Activated effector memory CD4-positive, alpha-beta T cell treated with anti-CD3 and anti-CD28 coated beads, Interleukin-2, amount 50 U/mL, for 16 hours (primary cell): ENCODE measurements at places on chromosomes 5 and 9.

- no peak for DNase-seq
Measured at GRCh38 chr9:131257266-131258025, 18.9 kb downstream of the FAM78A start.

DNA sequence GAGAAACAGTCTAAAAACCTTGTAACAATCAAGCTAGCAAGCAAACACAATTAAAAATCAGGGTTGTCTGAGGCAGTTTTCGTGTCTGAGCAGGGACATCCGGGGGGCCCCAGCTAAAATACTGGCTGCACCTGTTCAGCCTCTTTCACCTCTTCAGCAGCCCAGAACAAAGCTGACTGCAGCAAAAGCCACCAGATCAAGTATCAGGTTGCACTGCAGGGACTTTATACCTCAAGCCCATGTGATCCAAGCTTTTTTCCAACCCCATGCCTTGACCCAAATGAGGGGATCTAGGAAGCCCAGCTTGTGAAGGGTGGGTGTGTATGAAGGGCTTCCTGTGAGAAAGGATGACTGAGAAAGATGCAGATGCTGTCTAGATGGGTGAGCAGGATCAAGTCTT, 133.4 kb downstream of the SEMA6A start:
- no peak for DNase-seq

DNA sequence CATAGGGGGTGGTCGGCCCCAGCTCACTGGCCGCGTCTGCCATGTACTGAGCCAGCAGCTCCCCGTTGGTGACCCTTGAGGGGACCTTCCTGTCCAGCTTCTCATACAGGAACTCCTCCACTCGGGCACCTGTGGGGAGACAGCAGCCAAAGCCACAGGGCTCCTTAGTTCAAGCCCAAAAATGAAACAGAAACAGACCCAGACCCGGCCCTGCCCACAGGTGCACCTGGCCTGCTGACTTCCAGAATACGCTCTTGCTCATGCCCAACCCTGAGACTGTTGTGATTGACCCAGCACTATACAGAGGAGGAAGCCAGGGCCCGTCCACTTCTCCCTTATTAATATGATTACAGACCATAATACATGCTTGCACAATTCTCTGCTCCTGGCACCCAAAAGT, 7.0 kb downstream of the SH3GLB2 start:
- no peak for DNase-seq

DNA sequence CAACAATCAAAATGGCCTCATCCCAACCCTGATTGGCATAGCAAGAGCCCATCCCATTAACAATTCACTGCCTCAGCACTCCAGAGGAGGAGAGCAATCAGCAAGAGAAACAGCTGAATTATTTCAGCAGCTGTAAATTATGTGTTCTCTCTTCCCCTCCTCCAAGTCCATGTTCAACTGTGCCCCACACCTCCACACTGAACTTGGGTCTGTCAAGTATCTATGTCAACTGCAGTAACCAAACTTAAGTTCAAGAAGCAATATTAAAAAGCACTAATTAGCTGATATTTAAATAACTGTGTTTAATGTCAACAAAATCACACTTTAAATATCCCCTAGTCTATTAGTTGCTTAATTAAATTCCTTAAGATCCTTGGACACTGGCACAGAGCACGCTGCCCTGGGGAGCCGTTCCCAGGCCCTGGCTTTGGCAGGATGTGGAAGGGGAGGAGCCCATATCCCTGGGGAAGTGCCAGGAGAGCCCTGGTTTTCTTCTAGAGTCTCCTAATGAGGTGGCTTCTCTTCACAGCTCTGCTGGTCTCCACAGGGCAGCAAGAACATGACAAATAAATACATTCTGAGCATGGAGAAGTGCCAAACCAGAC, 50.6 kb downstream of the SIL1 start:
- no peak for DNase-seq

DNA sequence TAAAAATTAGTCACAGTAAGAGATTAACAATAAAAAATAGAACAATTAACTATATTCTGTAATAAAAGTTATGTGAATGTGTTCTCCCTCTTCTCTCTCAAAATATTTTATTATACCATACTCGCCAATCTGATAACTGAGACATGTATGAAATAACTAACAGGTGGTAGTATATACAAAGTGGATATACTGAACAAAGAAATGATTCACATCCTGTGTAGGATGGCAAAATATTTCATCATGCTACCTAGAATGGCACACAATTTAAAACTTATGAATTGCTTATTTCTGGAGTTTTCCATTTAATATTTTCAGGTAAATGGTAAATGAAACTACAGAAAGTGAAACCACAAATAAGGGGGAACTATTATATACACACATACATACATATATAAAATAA, 152.5 kb downstream of the RNF180 start:
- DNase-seq = no peak

DNA sequence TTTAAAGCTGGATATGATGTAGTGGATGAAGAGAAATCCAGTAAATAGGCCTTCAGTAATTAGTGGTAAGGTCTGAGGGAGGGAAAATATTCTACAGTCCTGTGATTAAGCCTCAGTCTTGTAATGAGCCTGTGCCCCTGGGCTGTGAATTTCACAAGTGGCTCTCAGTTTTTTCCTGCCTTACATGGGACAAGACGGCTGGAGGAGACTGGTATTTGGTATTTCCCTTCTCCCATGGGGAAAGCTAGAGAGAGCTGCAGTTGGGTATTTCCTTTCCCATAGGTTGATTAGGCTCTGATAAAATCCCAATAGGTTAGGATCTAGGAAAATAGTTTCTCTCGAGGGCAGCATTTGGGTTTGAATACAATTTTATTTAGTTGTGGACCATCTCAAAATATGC, 62.2 kb upstream of the GNA14 start:
- no peak for DNase-seq

DNA sequence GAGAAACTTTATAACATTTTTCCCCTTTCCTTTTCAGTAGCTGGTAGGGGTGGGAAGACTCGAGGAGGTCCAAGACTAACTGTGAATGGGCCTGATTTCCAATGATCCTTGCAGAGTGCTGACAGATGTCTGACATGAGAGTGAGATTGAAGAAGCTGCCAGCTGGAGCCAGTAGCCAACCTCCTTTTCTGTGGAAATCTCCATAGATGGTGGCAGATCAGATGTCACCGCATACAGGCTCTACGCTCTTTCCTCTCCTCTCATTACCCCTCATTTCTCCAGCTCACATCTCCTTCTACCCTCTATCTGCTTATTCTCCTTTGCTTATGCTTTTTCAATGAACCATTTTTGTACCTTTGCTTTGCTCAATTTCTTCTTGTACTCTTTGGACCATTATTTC, 395.2 kb upstream of the TNC start:
- no peak for DNase-seq

GRCh38 chr5:154972476-154973080, 31.7 kb downstream of the MRPL22 start:
- no peak for DNase-seq

DNA sequence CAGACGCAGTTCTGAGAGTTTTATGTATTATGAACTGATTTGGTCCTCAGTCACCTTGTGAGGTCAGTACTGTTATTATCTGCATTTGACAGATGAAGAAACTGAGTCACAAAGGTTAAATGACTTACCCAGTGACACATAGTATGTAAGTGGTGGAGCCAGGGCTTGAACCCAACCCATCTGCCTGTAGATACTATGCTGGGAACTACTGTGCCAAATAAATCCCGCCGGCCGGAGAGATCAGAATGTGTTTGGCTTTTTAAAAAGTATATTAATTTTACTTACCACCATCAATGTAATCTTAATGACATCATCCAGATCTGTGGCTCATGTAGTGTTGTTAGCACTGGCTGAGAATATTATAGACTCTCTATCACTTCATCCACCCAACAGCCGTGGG, 80.8 kb downstream of the ZNF618 start:
- DNase-seq = no peak

GRCh38 chr9:3177146-3177761, 333.4 kb upstream of the PUM3 start:
- no peak for DNase-seq

GRCh38 chr5:138636398-138636944, 61.3 kb upstream of the HSPA9 start:
- peak; percentile 27 for DNase-seq

DNA sequence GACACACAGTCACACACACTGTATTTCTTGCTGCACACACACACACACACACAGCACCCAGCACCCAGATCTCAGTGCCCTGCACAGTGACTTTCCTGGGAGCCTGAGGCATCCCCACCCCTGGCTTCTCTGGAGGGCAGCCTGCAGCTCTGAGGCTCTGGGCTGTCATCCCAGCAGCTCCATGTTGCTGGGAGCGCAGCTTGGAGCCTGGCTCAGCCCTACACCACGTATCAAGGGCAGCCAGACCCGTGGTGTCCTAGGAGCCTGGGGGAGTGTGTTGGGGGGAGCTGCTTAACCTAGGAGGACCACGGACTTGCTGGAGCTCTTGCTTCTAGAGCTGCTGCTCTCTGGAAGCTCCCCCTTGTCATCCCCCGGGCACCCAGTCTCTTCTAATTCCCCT, 5.2 kb downstream of the IER5L start:
- no peak for DNase-seq

DNA sequence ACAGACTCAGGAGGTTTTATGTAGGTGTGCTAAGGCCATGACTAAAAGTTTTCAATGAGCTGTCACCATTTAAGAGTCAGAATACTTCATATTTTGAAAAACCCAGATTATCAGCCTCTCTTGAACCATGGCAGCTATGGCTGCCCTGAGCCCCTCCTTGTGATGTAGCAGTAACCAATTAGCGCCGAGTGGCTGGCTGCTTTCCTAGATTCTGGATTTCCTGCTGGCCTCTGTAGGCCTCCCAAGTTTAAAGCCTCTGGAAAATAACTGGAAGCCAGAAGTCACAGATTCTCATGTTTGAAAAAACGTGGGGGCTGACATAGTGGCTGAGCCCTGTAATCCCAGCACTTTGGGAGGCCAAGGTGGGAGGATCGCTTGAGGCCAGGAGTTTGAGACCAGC, 25.5 kb downstream of the DAB2IP start:
- DNase-seq = no peak

DNA sequence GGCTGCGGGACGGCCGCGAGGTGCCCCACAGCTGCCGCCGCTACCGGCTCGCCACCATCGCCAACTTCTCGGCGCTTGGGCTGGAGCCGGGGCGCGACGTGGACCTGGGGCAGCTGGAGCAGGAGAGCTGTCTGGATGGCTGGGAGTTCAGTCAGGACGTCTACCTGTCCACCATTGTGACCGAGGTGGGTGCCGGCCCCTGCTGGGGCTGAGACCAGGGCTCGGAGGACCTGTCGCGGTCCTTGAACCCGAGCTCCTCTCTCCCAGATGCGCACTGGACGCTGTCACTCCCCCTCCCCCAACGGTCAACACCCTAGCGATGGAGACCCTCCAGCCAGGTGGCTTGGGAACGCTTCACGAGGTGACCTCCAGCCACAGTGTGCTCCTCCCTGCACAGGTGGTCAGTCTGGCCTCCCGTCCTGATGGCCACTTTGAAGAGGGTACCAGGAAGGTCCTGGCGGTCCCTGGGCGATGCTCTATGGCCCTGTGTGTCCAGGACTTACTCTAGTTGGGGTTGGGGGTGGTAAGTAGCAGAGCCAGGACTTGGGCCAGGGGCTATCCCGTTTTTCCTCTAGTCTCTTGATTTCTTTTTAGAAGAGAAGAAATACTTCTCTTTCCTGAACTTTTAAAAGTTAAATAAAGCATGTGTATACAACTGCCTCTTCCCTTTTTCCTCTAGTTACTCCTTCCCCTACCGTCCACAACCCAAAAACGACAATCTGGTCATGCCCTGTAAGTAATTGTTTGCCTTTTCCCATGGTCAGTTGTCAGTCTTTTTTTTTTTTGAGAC, 866 bp downstream of the SLC22A5 start:
- no peak for DNase-seq

GRCh38 chr5:103207653-103208052, 50.9 kb upstream of the MACIR start:
- no peak for DNase-seq

DNA sequence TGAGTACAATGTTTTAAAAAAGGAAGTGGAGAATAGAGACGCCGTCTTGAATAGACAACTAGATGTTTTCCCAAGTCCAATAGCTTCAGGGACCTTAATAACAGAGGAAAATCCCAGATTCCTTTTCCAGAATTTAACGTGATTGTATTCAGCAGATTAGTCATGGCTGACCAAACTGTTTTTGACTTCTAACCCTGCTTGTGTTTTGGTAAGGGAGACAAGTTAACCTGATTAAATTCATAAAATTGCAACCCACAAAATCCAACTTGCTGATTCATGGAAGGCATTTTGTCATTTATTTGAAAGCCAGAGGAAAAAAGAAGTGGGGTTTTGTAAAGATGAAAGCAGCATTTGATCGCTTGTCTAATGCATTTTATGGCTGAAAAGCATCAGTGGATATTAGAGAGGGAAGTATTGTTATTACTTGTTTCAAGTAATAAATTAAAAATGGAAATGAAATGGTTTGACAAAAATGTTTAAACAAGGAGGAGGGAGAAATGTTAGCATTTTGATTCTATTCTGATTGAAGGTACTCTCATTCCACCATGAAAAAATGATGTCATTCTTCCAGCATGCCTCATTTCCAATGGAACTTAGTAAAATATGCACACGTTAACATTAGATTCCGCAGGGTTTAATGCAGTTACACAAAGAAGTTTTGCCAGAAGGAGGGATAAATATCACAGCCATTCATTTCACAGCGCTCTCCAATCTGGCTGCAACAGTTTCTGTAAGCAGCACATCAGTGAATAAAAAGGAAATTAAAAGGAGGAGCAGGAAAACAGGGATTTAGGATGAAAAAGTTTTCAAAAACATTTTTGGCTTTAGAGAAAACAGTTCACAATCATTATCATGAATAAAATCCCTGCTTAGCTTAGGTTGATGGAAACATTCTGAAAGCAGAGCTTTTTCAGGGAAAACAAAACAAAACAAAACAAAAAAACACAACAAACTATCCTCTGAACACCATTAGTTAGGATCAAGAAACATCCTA, 314.7 kb downstream of the PRR16 start:
- DNase-seq = no peak

DNA sequence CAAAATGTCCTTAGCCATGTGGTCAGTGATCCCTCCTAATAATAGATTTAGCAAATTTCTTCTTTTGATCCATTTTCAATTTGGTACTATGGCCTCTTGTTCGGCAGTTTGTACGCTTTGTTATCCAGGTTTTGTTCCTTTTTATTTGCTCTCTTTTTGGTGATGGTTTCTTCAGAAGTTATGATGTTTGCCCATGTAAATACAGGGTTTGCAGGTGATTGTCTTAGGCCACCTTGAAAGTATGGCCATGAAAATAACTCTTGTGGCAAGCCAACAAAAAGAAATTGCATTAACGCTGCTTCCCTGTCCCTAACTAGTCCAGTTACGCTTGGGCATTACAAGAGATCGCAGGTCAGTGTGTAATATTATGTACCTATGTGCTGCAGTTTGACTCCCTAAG, 8.6 kb downstream of the GPR151 start:
- no peak for DNase-seq

GRCh38 chr9:70422371-70423043, 8.1 kb upstream of the KLF9 start:
- DNase-seq = no peak

DNA sequence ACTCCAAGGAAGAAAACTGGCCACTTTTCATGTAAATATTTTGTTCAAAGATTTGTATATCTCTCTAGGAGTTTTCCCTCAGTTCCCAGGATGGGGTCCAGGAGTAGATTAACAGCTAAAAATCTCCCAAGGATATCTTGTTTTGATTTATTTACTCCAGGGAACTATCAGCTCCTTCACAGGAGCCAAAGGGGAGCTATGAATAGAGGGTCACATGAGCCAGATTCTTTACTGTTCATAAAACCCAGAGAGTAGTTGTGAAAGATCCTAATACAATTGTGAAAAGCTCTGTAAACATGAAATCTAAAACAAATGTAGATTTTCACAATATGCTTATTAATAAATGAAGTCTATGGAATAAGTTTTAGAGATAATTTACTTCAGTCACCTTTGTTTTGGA, 16.9 kb downstream of the DIMT1 start:
- no peak for DNase-seq

GRCh38 chr5:165015126-165015525, 1509.7 kb downstream of the MAT2B start:
- no peak for DNase-seq
